ENCODE measurements at places on chromosomes 5 and 9. TPM values are rescaled to one million over a fixed set of nuclear protein-coding genes. Genes with fewer than 3 reads are reported as not detected.

Gene ZNF454
- total RNA-seq = 9.3 TPM

Gene APC
- total RNA-seq = 136 TPM

Gene FAM221B
- not detected for total RNA-seq

Gene PHF24
- 3.1 TPM for total RNA-seq

Gene ADGRD2
- not detected for total RNA-seq

Gene GPX3
- total RNA-seq = 20.4 TPM

Gene DDX4
- total RNA-seq = 0.27 TPM

Gene PPP3R2
- not detected for total RNA-seq

Gene CLK4
- total RNA-seq = 29.4 TPM

Gene OLFM1
- 387 TPM for total RNA-seq

Gene PCDHA9
- total RNA-seq = 18.9 TPM

Gene FAM169A
- total RNA-seq = 9.5 TPM

Gene CCNI2
- total RNA-seq = 0.17 TPM

Gene GPX8
- 2.7 TPM for total RNA-seq

DNA sequence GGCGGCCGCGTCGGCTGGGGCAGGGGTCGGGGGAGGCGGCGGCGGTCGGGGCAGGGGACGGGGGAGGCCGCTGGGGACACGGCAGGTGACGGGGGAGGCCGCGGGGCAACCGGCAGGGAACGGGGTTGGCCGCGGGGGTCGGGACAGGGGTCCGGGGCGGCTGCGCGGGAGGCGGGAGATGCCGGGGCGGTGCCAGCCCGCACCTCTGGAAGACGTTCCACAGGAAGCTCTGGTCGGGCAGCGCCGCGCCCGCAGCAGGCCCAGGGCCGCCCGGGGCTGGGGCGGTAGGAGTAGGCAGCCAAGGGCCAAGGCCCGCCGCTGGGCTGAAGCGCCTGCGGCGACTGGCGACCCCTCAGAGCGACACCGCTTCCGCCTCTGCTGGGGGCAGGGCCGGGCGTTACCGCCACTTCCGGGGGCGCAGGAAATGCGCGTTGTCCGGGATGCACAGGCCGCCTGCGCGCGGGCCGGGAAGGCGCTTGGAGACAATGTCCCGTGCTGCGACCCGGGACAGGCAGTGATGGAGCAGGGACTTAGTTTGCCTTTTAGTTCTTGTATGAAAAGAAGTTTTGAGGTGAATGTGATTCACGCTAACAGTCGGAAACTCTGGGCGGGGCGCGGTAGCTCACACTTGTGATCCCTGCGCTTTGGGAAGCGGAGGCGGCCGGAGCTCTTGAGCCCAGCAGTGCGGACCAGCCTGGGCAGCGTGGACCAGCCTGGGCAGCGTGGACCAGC, 110.0 kb upstream of the LPCAT1 start:
- peak; percentile 92 for DNase-seq

GRCh38 chr9:93949694-93950449, 5.3 kb downstream of the BARX1 start:
- no peak for DNase-seq

GRCh38 chr9:113989017-113989713, 88.9 kb downstream of the AMBP start:
- no peak for DNase-seq

DNA sequence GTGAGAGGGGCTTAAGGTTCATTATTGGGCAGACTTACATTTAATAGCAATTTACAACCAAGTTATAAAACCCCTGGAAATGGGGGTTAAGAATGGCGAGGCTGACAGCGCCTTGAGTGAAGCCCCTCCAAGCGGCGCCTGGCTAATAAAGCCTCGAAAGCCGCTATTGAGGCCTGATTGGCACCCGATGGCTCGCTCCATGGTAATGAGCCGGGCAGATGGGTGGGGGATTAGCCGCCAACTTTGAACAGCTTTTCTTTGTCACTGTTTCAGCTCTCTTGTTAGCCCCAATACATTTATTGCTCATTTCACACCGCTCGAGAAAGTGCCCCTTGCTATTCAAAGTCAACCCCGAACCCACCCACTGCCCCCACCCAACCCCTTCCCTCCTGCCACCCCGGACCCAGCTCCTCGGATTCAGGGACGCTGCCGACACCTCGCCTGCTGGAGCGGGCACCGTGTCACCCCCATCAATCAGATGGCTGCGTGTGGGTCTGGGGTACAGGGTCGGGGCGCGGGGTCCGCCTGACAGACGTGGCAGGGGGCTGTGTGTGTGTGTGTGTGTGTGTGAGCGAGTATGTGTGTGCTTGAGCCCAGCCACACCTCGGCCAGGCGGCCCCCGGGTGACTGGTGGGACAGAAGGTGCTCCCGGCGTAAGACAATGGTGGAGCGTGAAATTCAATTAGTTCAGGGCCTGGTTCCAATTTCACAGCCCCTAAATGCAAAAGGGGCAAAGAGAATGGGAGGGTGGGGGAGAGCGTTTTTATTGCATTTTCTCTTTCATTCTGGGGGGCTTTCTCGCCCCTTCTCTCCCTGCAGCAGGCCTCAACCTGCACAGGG, 34.2 kb downstream of the ASS1 start:
- DNase-seq = no peak

DNA sequence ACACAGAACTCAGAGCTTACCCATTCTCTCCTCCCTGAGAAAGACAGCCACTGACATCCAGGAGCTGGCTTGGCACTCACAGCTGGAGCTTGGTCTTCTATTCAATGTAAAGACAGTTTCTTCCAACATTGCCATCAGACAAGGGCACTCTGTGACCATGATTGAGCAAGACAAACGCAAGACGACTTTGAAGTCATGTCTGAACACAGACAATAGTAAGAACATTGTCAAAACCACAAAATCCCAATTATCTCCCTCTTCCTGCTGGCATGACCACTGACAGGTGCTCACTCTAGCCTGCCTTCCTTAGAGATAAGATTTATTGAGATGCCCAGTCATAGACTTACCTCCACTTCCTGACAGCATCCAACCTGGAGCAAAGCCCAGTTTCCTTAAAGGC, 328.0 kb downstream of the MSX2 start:
- no peak for DNase-seq

DNA sequence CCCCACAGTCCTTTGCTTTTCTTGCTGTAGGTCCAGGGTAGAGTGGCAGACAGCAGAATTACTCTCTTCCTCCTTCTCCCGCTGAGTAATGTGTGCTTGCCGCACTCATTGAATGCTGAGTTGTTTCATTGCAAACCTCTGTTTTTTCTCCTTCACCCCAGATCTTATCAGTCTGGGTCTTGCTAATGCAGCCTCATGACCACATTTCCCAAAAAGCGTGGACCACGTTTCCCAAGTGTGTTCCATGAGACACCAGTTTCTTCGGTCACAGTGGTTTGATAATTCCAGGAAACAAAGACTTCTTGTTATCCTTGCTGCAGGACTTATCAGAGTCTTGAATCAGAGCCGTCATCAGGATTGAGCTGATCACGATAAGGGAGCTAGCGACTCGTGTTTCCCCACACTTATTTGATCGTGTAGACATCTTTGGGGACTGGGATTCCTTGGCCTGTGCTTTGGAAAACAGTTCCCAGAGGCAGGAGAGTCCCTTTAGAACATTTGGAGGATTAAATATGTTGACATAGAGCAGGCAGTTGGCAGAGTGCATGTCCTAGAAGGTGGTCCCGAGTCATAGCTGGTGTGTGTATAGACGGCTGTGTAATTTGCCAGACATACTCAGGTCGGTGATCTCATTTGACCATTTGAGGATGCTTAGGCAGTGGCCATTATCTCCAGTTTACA, 4.4 kb downstream of the LRRC8A start:
- no peak for DNase-seq

- no peak for DNase-seq
Observed at GRCh38 chr9:95028853-95029219, 288.7 kb downstream of the FANCC start.

GRCh38 chr5:10509575-10509974, 54.3 kb upstream of the ANKRD33B start:
- no peak for DNase-seq

DNA sequence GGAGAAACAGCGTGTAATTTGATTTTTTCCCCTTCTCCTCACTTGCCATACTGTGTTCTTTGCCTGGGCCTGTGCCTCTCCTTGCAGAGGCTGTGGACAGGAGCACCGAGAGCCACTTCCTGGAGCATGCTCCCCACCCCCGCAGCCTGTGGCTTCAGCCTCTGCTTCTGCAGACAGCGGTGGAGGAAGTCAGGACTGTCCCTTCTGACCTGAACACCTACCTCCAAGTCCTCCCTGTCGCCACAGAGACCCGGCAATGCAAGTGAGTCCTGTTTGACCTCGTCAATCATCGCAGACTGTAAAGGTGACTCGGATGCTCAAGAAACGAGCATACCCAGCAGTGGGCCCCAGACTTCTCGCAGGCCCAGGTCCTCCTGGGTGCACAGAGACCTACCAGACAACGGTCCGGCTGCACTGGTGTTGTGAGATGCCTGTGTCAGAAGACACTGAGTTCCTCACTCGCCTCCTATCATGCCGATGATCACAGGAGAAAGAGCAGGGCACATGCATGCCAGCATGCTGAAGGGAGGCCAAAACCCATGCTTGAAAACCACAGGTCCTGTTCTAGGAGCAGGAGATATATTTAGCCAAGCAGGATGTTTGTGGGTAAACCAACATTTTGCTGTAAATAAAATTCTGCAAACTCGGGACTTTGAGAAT, 198.8 kb downstream of the AUH start:
- no peak for DNase-seq

DNA sequence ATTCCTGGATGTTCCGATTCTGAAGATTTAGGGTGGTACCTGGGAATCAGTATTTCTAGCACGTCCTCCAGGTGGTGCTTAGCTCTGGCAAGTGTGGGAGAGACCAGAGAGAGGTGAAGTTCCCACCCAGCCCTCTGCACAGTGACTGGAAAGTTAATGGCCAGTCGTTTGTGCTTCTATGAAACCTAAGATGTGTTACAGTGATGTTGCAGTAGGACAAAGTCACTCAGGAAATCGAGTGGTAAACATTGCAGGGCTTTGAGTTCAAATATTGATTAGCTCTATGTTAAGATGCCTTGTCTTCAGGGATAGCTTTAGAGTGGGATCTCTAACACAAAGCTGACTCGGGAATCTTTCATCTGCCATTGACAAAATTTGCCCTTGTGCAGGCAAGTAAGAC, 55.6 kb downstream of the PIK3R1 start:
- DNase-seq = no peak

GRCh38 chr9:126116351-126117157, 210.1 kb upstream of the MVB12B start:
- no peak for DNase-seq

GRCh38 chr5:136295914-136296313, 69.4 kb downstream of the TRPC7 start:
- DNase-seq = no peak

GRCh38 chr5:80083101-80083890, 48.1 kb downstream of the THBS4 start:
- DNase-seq = no peak

DNA sequence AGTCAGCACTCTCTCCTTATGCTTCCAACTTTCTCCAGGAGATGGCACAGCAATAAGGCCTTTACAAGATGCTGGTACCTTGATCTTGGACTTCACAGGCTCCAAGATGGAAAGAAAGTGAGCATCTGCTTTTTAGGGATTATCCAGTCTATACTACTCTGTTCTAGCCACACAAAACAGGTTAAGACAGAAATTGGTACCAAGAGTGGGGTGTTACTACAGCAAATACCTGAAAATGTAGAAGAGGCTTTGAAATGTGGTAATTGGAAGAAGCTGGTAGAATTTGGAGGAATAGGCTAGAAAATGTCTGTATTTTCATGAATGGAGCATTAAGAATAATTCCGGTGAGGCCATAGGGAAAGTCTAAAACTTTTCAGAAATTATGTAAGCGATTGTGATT, 484.8 kb upstream of the GRIA1 start:
- DNase-seq = no peak

- peak; percentile 93 for DNase-seq
Observed at GRCh38 chr9:34126207-34127034, at the start of gene DCAF12. TSS of gene DCAF12 (minus strand) at chr9:34126698. CDS start at chr9:34126431, 267 bp downstream.

- peak; percentile 22 for DNase-seq
Observed at GRCh38 chr9:93119953-93120845, 13.9 kb downstream of the NINJ1 start.

- no peak for DNase-seq
Observed at GRCh38 chr9:95433096-95433819, 83.5 kb downstream of the PTCH1 start.

GRCh38 chr9:120932086-120932823, 5.7 kb upstream of the TRAF1 start:
- DNase-seq = no peak

DNA sequence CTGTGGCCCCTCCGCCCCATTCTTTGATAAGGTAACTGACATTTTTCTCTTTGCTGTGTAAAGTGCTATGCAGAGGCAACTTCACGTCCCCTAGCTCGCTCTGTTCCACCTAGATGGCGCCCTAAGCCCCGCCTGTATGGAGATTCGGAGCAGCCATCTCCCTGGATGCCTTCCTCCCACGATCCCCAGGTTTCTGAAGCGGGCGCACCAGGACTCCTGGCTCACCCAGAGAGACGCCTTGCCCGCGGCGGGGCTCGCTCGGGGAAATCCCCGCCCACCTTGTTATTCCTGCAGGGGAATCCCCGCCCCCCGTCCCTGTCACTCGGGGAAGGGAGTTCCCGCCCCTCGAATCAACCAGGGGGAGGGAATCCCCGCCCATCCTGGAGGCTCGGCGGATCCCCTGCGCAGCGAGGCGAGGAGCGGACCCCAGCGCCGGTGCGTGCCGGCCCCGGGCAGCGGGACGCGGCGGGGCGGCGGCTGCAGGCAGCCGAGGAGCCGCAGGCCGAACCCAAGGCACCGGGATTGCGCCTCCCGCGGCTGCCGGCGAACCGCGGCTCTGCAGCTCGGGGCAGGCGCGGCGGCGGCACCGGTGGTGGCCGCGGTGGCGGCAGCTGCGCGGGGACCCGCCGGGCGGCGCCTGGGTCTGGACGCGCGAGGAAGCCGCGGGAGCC, at the start of gene PDZD2:
PDZD2 (plus strand) TSS at position 384 of the 671 bp plus-strand sequence.
- peak; percentile 83 for DNase-seq

- no peak for DNase-seq
Observed at GRCh38 chr9:22840641-22841040, 394.0 kb downstream of the DMRTA1 start.

- no peak for DNase-seq
Observed at GRCh38 chr5:56737002-56737621, 78.2 kb upstream of the MAP3K1 start.

GRCh38 chr5:107359033-107359915, 311.5 kb downstream of the EFNA5 start:
- no peak for DNase-seq

GRCh38 chr5:141877356-141878185, 639 bp downstream of the PCDH1 start:
- no peak for DNase-seq

- DNase-seq = no peak
Observed at GRCh38 chr9:131329241-131329641, 39.7 kb downstream of the PLPP7 start.

GRCh38 chr5:149969181-149969930, 8.8 kb downstream of the SLC26A2 start:
- DNase-seq = no peak

DNA sequence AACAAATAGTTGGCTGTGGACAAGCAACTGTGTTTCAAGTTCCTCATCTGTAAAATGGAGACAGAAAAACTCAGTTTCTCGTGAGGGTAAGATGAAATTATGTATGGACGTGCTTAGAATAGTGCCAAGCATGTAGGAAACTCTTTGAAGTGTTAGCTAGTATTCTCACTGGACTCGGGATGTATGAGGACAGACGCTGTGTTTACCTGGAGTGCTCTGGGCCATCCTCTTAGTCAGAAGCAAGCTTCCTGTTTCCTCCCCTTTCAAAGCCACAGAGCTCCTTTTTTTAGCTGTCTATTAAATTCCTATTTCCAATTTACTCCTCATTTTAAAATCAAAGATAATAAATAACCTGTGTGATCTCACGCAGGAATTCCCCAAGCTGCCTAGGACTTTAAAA, 23.8 kb upstream of the IQGAP2 start:
- no peak for DNase-seq

GRCh38 chr9:84054341-84055010, 73.9 kb downstream of the RMI1 start:
- no peak for DNase-seq
